ENCODE measurements at places on chromosomes 5 and 9.

DNA sequence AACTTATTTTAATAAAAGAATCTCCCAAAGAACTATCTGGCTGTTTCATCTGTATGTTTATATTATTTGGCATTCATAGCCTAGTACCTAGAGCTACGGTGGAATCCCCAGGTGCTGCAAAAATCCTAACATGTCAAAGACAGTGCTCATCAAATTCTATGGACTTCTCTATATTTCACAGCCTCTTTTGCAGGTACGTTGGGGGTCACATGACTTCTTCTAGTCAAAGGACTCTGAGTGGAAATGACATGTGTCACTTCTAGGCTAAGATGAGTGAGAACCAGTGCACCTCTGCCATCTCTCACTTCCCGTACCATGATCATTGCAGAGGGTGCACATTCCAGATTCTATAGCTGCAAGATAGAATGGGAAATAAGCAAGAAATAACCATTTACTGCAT lies 72.5 kb upstream of the PTGER4 start:
- DNase-seq = no peak

- no peak for DNase-seq
Measured at GRCh38 chr5:51156222-51156621, 227.0 kb upstream of the ISL1 start.

- no peak for DNase-seq
Measured at GRCh38 chr9:23542927-23543326, 283.1 kb downstream of the ELAVL2 start.

DNA sequence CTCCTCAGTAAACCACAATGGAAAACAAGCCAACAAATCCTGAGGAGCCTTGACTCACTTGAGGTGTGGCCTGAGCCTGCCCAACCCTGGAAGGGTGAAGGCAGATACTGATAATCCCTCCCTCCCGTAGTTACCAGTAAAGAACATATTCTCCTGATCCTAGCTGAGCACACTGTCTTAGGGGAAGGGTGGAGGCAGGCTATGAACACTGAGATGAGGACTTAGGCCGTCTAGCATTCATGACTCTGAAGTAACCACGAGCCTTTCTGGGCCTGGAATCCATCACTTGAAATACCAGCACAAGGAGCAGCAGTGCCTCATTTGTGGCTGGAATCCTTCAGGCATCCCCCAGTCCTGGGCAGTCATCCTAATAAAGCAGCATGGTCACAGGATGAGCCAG lies 124.5 kb upstream of the PRLR start:
- DNase-seq = no peak

DNA sequence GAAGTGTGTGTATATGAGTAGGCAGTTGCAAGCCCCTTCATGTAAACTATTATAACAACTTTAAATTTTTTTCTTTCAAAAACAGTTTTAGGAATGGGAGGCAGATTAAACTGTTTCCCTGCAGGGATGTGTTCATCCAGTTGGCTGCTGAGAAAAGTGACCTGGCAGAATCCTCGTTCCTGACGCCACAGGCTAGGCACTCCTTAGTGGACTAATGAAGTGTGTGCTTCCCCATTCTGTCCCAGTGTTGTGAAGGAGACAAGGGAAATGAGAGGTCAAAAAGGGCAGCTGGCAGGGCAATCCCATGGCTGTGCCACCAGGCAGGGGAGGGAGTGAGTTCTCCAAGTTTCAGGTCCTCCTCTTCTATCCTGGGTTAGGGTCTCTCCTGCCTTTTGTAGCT lies 59.8 kb downstream of the FOXD1 start:
- no peak for DNase-seq

DNA sequence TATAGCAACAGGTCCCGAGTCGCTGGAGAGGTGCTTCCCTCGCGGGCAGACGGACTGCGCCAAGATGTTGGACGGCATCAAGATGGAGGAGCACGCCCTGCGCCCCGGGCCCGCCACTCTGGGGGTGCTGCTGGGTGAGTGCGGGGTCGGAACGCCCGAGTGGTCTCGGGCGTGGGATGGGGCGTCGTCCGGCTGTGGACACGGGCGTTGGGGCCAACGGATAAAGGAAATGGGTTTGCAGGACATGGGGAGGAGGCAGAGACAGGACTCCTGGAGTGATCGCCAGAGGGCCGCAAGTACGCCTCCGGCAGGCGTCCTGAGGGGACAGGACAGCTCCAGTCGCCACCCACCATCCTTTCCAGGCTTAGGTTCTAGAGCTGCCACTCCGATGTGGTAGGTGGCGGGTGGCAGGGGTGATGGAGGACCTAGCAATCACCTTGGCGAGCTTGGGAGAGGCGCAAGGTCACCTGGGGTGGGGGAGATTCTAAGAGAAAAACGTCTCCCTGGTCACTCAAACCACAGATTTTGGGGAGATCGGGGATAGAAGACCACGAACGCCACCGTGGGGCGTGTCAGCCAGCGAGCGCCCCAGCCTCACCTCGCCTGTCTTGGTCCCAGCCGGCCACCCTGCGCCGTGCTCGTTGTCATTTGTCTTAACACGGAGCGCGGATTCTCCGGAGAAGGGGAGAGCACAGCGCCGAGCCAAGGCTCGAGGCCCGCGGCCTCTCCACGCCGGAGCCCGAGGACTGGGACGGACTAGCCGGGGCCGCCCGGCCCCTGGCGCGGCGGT lies 922 bp downstream of the LMX1B start:
- no peak for DNase-seq

DNA sequence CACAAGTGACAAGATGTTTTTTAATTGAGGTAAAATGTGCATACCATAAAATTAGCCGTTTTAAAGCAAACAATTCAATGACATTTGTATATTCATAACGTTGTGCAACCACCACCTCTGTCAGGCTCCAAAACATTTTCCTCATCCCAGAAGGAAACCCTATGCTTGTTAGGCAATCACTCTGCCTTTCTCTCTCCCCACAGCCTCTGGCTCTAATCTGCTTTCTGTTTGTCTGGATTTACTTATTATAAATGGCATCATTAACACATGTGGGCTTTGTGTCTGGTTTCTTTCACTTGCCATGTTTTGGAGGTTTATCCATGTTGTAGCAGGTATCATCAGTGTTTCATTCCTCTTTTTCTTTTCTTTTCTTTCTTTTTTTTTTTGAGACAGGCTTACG lies 1.4 kb upstream of the N4BP3 start:
- no peak for DNase-seq

DNA sequence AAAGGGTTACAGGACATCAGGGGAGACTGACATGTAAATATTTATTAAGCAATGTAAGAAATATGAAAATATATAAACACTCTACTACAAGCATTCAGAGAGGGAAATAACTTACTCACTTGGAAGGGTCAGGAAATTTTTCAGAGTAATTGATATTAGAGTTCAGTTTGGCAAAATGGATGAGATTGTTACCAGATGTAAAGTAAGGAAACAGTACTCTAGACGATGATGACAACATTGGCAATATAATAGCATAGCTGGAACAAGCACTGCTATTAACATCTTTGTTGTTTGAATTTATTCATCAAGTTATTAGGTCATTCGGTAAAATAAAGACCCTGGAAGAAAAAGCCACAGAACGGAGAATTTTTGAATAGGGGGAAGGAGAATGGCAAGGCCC lies 49.1 kb downstream of the GNA14 start:
- no peak for DNase-seq

DNA sequence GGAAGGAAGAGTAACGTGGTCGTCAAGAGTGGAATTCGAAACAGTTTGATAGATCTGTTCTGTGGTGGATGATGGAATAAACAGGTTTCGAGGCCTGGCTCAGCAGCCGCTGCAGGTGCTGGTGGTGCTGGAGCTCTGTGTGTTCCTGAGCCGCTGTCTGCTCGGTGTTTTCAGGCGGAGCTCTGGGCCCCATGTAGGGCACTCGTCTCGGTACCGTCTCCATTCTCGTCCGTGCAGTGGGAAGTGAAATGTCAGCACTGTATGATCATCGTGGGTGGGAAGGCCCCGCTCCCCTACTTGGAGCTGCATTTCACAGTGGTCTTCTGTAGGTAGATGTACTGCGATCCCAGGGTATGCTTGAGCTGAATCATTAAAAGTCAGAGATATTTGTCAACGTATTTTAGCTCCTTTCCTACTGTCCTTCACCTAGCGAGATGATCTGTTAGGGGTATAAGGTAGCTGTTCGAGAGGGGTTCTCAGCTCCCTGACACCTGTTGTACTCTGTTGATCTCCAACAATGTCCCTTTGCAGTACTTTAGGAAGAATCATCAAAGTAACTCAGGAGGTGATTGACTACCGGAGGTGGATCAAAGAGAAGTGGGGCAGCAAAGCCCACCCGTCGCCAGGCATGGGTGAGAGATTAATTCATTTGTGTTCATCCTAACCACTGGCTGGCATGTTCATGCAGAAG lies 35.9 kb downstream of the TENT4A start:
- DNase-seq = no peak

DNA sequence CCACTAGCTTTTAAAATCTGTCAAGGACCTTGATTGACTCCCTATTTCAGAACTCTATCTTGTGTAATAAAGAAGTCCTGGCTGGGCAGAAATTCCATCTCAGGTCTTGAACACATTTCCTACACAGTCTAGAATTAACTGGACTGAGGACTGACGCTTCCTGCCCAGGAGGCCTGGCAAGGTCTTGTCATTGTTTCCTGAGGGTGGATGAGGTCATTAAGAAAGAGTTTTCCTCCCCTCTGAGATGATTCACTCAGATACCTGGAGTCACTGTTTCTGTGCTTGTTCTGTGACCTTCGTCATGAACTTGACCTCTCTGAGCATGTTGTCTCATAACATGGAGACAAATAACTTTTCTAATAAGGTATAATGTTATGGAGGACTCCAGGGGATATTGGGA lies 10.0 kb downstream of the MTAP start:
- no peak for DNase-seq

DNA sequence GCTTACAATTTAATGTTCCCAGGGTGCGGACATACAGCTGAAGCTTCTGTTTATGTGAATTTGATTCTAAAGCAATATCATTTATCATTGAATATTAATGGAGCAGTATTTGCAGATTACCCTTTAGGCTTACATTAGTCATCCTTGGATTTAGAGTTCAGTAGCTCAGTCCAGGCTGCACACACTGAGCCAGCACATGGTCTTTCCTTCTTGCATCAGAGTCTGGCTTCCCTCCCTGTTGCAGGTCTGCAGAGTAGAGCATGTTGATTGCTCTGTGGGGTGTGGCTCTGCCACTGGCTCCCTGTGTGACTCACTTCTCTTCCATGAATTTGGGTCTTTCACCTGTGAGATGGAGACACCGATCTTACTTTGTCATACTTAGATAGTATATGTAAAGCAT lies 36.8 kb downstream of the NSG2 start:
- no peak for DNase-seq

GRCh38 chr9:132791699-132792240 lies 86.3 kb downstream of the AK8 start:
- no peak for DNase-seq

DNA sequence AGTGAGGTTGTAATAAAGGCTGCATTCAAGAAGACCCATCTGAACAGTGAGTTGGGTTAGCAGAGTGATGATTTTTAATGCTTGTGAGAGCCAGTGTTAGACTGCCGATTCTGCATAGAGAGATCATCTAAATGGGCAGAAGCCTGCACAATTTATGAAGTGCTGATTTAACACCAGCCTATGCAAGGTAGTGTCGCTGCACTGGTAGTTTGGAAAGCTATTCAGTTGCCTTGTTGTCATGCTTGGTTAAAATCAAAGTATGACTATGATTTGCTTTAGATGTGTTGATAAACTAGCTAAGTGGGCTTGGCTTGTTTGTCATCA lies 379 bp upstream of the LRRTM2 start:
- no peak for DNase-seq

GRCh38 chr5:135332519-135333150 lies 66.4 kb downstream of the MACROH2A1 start:
- DNase-seq = no peak

All from activated CD8-positive, alpha-beta memory T cell treated with anti-CD3 and anti-CD28 coated beads for 1 hour (primary cell).